Progenitor cell of endocrine pancreas (in vitro differentiated cells): ENCODE measurements at places on chromosomes 4 and X. TPM values are rescaled to one million over a fixed set of nuclear protein-coding genes. Genes with fewer than 3 reads are reported as not detected.

DNA sequence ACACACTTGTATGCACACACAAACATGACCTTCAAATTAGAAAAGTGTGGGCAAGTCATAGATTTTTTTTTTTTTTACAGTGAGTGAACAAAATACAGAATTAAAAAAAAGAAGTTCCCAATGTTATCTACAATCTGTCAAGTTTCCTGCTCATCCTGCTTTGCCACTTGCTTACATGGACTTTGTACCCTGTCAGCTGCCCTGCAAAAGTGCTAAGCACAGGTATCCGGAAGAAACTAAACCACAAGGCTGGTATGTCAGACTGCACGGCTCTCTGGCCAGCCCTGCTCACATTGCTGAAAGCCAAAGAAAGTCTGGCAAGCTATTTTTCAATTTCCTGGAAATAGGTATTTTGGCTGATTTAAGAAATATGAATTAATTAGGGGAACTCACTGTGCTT is 38.9 kb upstream of the BCLAF3 start:
- no peak for DNase-seq

GRCh38 chr4:47933840-47934239 is 19.5 kb upstream of the NFXL1 start:
- no peak for DNase-seq

The GABRA4 gene
- total RNA-seq, result not detected in 2 replicates

The ZCCHC4 gene
- total RNA-seq, result 12.1 and 12.7 TPM in 2 replicates
